ENCODE measurements at places on chromosomes 11 and 22. TPM values are rescaled to one million over a fixed set of nuclear protein-coding genes. Genes with fewer than 3 reads are reported as not detected.

DNA sequence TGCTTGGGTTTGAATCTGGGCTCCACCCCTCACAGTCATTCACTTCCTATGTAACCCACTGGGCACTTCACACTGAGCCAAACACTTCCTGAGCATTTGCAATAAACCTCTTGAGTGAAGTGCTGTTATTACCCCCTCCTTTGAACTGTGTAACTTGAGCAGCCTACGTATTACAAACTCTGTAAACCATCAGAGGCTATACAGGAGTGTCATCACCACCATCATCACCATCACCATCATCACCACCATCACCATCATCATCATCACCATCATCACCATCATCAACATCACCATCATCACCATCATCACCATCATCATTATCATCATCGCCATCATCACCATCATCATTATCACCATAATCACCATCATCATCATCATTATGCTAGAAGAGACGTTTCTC, 18.4 kb downstream of the RTL6 start:
- no peak for DNase-seq

GRCh38 chr22:39622881-39623367, 52.4 kb downstream of the CACNA1I start:
- peak; percentile 52 for DNase-seq

GRCh38 chr22:47899894-47900293, 1137.4 kb downstream of the TBC1D22A start:
- no peak for DNase-seq

- DNase-seq: no peak
Measured at GRCh38 chr11:69640260-69640994, 529 bp upstream of the CCND1 start.

DNA sequence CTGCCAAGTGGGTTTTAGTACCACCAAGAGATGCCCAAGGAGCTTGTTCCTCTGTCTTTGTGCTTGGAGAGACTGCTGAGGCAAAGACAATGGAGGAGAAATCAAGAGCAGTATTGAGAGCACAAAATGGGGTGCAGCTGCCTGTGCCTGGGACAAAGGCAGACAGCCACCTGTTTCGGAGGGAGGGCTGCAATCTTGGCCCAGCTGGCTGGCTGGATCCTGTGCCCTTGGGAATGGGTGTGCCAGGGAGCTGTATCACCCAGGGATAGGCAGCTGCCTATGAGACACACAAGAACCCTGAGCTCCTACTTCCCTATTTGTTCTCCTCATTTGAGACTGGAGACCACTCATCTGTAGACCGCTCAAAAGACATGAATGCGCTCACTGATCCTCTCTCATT, 23.3 kb upstream of the CHRM4 start:
- DNase-seq: no peak

DNA sequence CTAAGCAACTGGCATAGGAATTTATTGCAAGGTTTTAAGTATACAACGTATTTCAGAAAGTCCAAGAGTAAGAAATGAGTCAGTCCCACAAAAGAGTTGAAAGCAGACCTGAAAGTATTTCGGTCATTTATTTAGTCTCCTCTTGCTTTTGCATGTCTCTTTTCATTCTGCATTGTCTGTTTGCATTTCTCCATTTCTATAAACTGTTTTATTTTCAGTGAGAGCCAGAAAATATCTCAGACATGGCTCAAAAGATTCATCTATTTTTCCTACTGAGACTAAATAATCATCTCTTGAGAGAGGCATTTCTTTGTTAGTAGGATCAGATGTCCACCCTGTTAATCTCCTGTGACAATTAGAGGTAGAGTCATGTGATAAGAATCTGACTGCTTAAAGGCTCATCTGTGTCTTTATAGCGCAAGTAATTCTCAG, 219.1 kb upstream of the CCDC179 start:
- DNase-seq: no peak

GRCh38 chr11:113179181-113179704, 135.1 kb upstream of the TTC12 start:
- no peak for DNase-seq

DNA sequence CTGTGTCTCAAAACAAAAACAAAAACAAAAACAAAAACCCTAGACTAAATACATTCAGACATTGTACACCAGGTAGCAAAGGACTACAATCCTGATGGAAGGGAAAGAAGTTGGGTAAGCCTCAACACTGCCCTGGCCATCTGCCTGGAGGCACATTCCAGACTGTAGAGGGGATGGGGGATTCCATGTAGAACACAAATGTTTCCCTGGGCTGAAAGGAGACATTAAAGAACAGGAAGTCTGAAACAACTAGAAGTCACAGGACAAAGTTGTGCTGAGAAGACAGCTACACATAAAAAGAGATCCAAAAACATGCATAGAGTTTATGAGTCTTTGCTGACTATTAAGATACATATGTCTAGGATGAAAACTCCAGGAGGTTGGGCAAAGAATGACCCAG, 83.9 kb downstream of the RRAS2 start:
- DNase-seq: no peak

- DNase-seq: no peak
Measured at GRCh38 chr11:73579641-73580434, 18.1 kb downstream of the FAM168A start.

DNA sequence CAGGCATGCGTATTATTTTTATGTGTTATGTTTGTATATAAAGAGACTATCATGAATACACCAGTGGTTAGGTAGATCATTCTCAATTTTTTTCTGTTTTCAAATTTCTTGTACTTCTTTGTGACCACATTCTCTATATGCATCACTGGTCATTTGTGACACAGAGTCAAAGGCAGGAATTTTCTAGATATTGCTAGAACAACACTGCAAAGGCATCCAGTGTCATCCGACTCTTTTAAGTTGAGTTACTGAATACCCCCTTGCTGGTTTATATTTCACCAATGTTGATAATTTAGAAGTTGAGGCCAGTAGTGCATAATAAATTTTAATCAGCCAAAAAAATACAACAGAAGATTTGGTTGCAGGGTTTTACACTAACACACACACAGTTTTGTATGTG, 351.8 kb downstream of the CASP12 start:
- no peak for DNase-seq

DNA sequence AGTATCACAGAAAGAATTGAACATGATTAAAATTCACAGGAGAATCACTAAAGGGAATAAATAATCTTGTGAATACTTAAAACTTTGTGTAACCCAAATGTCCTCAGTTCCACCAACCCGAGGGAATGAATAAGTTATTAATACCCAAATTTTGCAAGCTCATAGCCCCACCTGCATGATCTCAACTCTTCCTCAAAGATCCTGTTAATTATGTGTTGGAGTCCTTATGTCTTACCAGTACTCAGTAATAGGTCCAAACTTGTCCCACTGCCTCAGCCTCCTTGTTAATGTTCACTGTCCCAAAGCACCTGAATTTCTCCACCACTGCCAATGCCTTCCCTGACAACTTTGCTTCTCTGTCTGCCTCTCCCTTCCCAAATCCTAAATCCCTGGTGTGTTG, 46.1 kb upstream of the ME3 start:
- no peak for DNase-seq

DNA sequence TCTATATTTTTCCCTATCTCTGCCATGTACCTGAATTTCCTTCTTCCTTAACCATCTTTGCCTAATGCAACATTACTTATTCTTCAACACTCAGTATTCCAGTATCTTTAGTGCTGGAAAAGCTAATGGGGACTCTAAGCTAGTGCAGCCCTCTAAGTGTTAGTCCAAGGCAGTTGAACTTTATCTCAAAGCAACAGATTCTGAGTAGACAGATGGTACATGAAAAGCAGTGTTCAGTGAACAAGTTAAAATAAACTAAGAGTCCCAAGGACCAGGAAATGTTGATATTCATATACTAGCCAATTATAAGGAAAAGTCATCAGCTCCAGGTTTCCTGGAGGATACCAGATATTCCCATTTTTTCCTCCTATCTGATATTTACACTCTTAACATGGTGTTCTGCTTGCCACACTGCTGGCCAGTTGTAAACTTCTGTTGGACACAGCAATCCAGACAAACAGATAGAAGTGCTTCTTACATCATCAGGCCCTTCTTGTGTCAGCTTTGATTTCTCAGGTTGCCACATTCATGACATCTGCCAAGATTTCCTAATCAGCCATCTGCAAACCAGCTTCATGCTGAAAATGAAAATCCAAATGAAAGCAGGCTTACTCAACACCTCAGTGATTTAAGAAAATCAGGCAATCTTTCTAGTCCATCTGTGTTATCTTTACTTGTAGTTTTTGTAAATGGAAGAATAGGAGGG, 255.9 kb upstream of the POU2AF2 start:
- DNase-seq: no peak

Gene STX3
- 82.7 TPM for total RNA-seq

Gene CNTN5
- total RNA-seq: 0.17 TPM

Data from mucosa of gallbladder (tissue), 1 donor.